ENCODE measurements at places on chromosomes 7 and 10.

DNA sequence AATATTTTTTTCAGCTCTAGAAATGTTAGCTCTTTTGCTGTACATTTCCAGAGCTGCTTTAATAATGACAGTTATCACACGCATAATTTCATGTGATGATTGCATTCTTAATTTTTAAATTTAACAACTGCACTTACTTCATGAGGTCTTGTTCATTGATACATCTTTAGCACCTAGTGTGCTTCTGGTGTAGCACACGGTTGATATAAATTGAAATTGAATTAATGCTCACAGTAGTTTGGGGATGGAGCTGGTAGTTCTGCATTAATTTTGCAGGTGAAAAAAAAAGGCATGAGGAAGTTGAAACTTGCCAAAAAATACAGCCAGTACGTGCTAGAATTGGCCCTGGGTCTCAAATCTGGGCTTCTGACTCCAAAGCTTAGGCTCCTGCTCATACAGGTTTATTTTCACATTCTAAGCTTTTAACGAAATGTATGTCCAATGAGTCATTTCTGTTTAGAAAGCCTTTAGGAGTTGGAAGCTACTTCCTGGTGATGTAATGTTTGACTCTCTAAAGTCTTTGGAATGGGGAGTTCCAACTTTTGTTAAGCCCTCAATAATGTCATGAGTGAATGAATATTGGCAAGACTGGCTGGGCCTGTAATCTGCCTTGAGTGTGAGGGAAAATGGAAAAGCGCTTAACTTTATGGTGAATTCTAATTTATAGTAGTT, 62.5 kb downstream of the DAGLB start:
- H3K36me3 ChIP-seq, result no peaks in the 10 kb centered on the region
- DNase-seq, result no peak
- H3K4me3 ChIP-seq, result peak overlapping the region; percentile 64
- H3K4me1 ChIP-seq, result peaks cover 38% of the 10 kb centered on the region
- peak overlapping the region; percentile 66 for H3K27ac ChIP-seq
- H3K27me3 ChIP-seq, result no peaks in the 10 kb centered on the region

DNA sequence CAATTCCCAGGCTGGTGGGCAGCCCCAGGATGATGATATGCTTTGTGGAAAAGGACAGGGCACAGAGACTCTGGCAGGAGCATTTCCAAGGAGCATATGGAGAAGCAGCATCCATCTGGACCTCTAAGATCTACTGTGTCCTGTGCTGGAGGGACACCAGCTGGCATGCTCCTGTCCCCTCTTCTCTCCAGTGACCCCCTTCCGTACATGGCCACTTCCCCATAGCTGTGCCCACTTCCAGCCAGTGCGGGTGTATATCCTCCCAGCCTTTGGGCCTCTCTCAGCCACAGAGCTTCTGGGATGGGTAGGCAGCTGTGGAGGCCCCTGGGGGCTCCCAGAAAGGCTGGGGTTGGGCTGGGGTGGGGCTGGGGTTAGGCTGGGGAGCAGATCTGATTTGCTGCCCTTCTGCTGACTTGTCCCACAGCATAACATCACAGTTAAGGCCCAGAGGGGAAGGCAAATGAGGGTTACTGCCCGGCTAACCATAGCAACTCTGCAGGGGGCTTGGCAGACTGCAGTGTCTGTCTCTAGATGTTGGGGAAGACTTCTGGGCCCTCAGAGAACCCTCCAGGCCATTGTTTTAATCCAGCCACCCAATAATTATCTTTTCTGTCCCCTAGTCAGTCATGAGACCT, 6.3 kb downstream of the NPFFR1 start:
- H3K36me3 ChIP-seq, result no peaks in the 10 kb centered on the region
- peaks cover 15% of the 10 kb centered on the region for H3K27me3 ChIP-seq
- DNase-seq, result no peak
- peaks cover 2% of the 10 kb centered on the region for H3K4me1 ChIP-seq

- no peaks in the 10 kb centered on the region for H3K36me3 ChIP-seq
- no peak overlapping the region for H3K4me3 ChIP-seq
- H3K27me3 ChIP-seq, result peaks cover 8% of the 10 kb centered on the region
These were observed 185.1 kb downstream of the CTTNBP2 start for GRCh38 chr7:117688126-117688525.

GRCh38 chr10:14485986-14486385, 155.3 kb upstream of the FRMD4A start:
- H3K4me1 ChIP-seq, result no peaks in the 10 kb centered on the region
- H3K36me3 ChIP-seq, result peaks cover 16% of the 10 kb centered on the region
- H3K27ac ChIP-seq, result no peak overlapping the region
- no peak for DNase-seq
- peaks cover 33% of the 10 kb centered on the region for H3K27me3 ChIP-seq
- no peak overlapping the region for H3K4me3 ChIP-seq

DNA sequence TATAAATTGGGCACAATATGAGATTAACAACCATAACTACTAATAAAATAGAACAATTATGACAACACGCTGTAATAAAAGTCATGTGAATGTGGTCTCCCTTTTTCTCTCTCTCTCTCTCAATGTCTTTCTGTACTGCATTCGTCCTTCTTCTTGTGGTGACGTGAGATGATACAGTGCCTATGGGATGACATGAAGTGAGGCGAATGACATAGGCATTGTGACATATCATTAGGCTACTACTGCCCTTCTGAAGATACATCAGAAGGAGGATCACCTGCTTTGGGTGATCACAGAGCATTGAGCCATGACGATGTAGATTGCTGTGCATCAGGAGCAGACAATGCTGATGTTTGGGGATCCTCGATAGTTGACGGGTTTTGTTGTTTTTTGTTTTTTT, 171.6 kb downstream of the HERPUD2 start:
- DNase-seq, result no peak
- H3K4me3 ChIP-seq, result no peak overlapping the region
- no peaks in the 10 kb centered on the region for H3K36me3 ChIP-seq
- H3K4me1 ChIP-seq, result no peaks in the 10 kb centered on the region
- peaks cover 50% of the 10 kb centered on the region for H3K27me3 ChIP-seq
- no peak overlapping the region for H3K27ac ChIP-seq

GRCh38 chr10:11698691-11699549, 43.3 kb upstream of the ECHDC3 start:
- peaks cover 53% of the 10 kb centered on the region for H3K4me1 ChIP-seq
- no peaks in the 10 kb centered on the region for H3K27me3 ChIP-seq
- H3K27ac ChIP-seq, result peak overlapping the region; percentile 92

GRCh38 chr10:22338931-22339330, 6.4 kb upstream of the SPAG6 start:
- H3K4me1 ChIP-seq, result peaks cover 25% of the 10 kb centered on the region
- no peaks in the 10 kb centered on the region for H3K36me3 ChIP-seq
- H3K27ac ChIP-seq, result no peak overlapping the region
- peaks cover 60% of the 10 kb centered on the region for H3K27me3 ChIP-seq
- no peak for DNase-seq
- H3K4me3 ChIP-seq, result no peak overlapping the region

DNA sequence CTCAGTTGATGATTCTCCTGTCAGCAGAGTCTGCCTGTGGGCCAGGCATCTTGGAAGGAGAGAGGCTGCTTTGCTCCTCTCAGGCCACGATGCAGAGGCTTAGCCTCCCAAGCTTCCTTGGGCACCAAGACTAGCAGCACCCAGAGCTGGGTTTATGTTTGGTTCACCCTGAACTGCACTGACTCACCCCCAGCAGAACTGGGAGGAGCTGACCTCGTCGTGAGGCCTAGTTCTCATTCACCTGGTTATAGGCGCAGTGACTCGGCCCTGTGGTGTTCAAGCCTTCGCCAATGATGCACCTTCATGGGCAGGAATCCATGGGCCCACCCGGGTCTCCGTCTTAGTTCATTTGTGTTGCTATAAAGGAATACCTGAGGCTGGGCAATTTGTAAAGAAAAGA, 122.0 kb upstream of the ZNF438 start:
- no peaks in the 10 kb centered on the region for H3K27me3 ChIP-seq
- H3K4me1 ChIP-seq, result no peaks in the 10 kb centered on the region
- H3K4me3 ChIP-seq, result no peak overlapping the region
- no peak for DNase-seq
- no peaks in the 10 kb centered on the region for H3K36me3 ChIP-seq

- peaks cover 54% of the 10 kb centered on the region for H3K27me3 ChIP-seq
- H3K4me1 ChIP-seq, result no peaks in the 10 kb centered on the region
- no peak overlapping the region for H3K4me3 ChIP-seq
- peaks cover 10% of the 10 kb centered on the region for H3K36me3 ChIP-seq
These were observed 18.3 kb upstream of the RHEB start for GRCh38 chr7:151537818-151538561.

- no peak overlapping the region for H3K27ac ChIP-seq
- H3K4me3 ChIP-seq, result no peak overlapping the region
- H3K36me3 ChIP-seq, result no peaks in the 10 kb centered on the region
- H3K4me1 ChIP-seq, result peaks cover 6% of the 10 kb centered on the region
These were observed 181.0 kb downstream of the COBL start for GRCh38 chr7:51135576-51135975.

GRCh38 chr7:145489609-145490008, 627.0 kb upstream of the CNTNAP2 start:
- H3K4me3 ChIP-seq, result no peak overlapping the region
- DNase-seq, result no peak
- no peak overlapping the region for H3K27ac ChIP-seq
- no peaks in the 10 kb centered on the region for H3K36me3 ChIP-seq
- H3K27me3 ChIP-seq, result no peaks in the 10 kb centered on the region

GRCh38 chr7:154929006-154929726, 73.8 kb downstream of the PAXIP1 start:
- peak overlapping the region; percentile 94 for H3K4me3 ChIP-seq
- peaks cover 21% of the 10 kb centered on the region for H3K4me1 ChIP-seq
- no peaks in the 10 kb centered on the region for H3K27me3 ChIP-seq
- peaks cover 8% of the 10 kb centered on the region for H3K36me3 ChIP-seq

DNA sequence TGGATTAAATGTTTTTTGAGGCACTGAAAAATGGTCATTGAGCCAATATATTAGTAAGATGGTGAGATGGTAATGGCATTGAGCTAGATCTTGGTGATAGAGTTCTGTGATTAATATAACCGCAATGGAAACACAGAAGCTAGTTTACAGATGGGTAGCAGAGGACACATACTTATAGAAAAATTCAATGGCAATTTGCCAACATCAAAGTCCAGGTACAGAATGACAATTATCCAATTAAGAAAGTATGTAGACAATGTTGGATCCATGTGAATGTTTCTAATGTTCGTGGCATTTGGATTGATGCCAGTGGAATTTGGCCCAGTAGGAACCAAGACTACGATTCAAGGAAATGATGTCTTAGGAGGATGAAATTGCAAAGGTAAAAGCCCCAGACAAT, 187.8 kb downstream of the GNAT3 start:
- no peaks in the 10 kb centered on the region for H3K36me3 ChIP-seq
- no peaks in the 10 kb centered on the region for H3K27me3 ChIP-seq
- DNase-seq, result no peak
- no peak overlapping the region for H3K27ac ChIP-seq
- H3K4me1 ChIP-seq, result no peaks in the 10 kb centered on the region
- H3K4me3 ChIP-seq, result no peak overlapping the region

DNA sequence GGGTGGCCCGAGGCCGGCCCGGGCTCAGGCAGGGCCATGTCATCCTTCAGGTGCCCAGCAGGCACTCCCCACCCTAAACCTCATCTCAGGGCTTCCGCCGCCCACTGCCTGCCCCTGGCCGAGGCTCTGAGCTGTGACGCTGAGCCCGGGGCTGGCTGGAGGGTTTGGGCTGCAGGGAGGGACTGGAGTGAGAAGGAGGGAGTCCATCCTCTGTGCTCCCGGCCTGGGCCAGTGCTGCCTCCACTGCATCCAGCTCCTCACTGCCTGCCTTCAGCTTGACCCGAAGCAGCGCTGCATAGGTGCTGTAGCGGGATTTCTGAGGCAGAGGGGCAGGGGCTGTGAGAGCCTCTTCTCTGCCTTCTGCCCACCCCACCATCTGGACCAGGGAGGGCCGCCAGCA, 7.6 kb downstream of the NFKB2 start:
- peak overlapping the region; percentile 49 for H3K4me3 ChIP-seq
- H3K4me1 ChIP-seq, result peaks cover 32% of the 10 kb centered on the region
- H3K36me3 ChIP-seq, result peaks cover 5% of the 10 kb centered on the region
- H3K27me3 ChIP-seq, result peaks cover 13% of the 10 kb centered on the region
- DNase-seq, result no peak

DNA sequence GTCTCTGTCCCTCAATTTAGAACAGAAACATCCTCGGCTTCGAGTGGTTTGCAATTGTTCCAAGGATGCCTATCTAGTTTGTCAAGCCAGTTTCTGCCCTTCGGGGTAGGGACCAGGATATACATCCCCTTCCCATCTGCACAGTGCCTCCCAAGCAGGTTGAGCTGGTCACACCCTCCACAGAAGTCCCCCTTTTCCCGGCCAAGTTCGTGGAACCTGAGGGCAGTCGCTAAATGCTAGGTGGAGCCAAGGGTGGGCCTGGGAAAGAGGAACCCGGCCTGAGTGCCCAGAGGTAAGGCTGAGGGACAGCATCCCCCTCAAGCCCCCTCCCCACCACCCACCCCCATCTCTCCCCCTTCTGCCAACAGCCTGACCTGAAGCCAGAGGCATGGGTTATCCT, 62.4 kb upstream of the NANOS1 start:
- no peaks in the 10 kb centered on the region for H3K4me1 ChIP-seq
- H3K27ac ChIP-seq, result no peak overlapping the region
- H3K4me3 ChIP-seq, result no peak overlapping the region
- H3K36me3 ChIP-seq, result no peaks in the 10 kb centered on the region
- H3K27me3 ChIP-seq, result peaks cover 42% of the 10 kb centered on the region

GRCh38 chr10:3873728-3874461, 88.9 kb upstream of the KLF6 start:
- DNase-seq, result peak; percentile 89
- H3K27me3 ChIP-seq, result no peaks in the 10 kb centered on the region
- peak overlapping the region; percentile 66 for H3K4me3 ChIP-seq
- no peaks in the 10 kb centered on the region for H3K36me3 ChIP-seq

- no peaks in the 10 kb centered on the region for H3K4me1 ChIP-seq
- no peaks in the 10 kb centered on the region for H3K36me3 ChIP-seq
- DNase-seq, result no peak
- H3K27ac ChIP-seq, result no peak overlapping the region
These were observed 834.7 kb upstream of the KCND2 start for GRCh38 chr7:119438315-119438714.

- no peak for DNase-seq
- no peak overlapping the region for H3K4me3 ChIP-seq
These were observed 786.7 kb upstream of the GHITM start for GRCh38 chr10:83352588-83352987.

GRCh38 chr10:132374612-132375011, 22.4 kb upstream of the PWWP2B start:
- no peak overlapping the region for H3K4me3 ChIP-seq
- H3K27ac ChIP-seq, result no peak overlapping the region
- peaks cover 5% of the 10 kb centered on the region for H3K27me3 ChIP-seq
- no peak for DNase-seq
- no peaks in the 10 kb centered on the region for H3K36me3 ChIP-seq

DNA sequence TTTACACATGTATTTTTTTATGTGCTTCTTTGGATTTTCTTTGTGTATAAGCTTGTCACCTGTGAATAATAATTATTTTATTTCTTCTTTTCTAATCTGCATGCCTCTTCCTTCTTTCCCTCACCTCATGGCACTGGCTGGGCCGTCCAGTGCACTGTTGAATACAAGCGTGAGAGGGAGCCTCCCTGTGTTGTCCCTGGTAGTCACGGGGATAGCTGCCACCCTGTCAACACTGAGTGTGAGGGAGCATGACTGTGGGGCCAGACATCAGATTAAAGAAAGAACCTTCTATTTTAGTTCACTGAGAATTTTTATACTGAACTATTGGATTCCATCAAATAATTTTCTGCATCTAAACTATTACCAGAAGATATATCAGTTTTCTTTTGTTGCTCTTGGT, 187.9 kb downstream of the CDC14C start:
- no peaks in the 10 kb centered on the region for H3K36me3 ChIP-seq
- H3K27ac ChIP-seq, result no peak overlapping the region
- no peak overlapping the region for H3K4me3 ChIP-seq
- no peaks in the 10 kb centered on the region for H3K27me3 ChIP-seq
- no peak for DNase-seq

Data from naive B cell (primary cell).